ENCODE measurements at places on chromosomes 1 and 21.

GRCh38 chr21:44751799-44752636 is 40.6 kb upstream of the TSPEAR start:
- DNase-seq: no peak

DNA sequence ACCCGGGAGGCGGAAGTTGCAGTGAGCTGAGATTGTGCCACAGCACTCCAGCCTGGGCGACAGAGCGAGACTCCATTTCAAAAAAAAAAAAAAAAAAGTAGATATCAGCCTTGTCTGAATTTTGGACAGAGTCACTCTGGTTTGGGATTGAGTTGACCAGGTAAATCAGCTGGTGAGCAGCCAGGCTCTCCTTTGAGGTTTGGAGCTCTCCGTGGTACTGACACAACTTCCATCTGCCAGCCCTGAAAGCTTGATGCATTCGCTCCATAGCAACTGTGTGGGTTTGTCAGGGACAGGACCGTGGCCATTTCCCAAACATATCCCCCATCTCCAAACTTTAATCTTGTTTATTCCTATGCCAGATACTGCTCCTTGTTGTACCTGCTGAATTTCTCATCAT is 155.2 kb downstream of the DMRTA2 start:
- DNase-seq: no peak

- no peak for DNase-seq
Measured at GRCh38 chr1:99768524-99769245, 2.2 kb upstream of the FRRS1 start.

DNA sequence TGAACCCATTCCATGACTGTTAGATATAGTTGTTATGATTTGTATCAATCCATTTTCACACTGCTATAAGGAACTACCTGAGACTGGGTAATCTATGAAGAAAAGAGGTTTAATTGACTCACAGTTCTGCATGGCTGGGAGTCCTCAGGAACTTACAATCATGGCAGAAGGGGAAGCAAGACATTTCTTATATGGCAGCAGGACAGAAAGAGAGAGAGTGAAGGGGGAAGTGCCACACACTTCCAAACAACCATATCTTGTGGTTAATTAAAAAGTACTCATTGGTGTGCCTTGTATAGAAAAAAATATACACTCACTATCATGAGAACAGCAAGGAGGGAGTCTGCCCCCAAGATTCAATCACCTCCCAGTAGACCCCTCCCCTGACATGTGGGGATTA is 137.6 kb upstream of the NBPF11 start:
- no peak for DNase-seq
